CD4-positive, alpha-beta memory T cell (primary cell): ENCODE measurements at places on chromosomes 1 and 21.

DNA sequence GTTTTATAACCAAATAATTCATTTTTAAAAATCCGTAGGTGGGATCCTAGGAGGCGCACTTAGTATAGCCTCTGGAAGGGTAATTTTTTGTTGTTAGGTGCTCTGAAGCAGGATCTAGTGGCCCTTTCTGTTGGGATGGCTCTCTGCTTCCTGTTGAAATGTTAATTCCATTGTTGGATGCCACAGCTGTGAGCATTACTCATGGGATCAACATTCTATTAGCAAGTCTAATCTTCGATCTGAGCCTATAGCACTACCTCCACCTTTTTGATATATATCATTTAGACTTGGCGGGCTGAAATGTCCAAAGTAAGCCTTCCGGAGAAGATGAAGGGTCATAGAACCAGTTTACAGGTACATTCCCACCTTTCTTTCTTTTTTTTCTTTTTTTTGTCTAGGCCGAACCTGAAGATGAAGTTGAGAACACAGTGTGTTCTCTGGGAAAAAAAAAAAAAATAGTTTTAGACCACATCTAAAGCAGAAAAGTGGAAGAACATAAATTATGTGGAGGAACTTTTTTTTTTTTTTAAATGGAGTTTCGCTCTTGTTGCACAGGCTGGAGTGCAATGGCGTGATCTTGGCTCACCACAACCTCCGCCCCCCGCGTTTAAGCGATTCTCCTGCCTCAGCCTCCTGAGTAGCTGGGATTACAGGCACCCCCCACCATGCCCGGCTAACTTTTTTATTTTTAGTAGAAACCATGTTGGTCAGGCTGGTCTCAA is 1.4 kb downstream of the CXADR start:
- no peak for DNase-seq

DNA sequence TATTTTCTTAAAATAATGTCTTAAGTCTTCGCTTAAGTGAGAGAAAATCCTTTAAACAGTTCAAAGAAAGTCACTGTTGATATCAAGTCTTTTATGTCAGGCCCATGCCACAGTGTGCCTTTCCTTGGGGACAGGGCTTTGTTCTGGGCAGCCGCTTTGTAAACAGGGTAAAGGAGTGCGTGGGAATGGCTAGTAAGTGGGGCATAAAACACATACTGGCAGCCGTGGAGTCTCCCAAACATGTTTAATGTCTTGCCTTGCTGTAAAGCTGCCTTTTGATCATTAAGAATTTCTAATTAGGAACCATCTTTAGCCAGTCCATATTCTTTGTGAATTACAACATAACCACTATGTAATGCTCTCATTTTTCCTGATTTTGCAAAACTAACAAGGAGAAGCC is 99.7 kb downstream of the PHTF1 start:
- no peak for DNase-seq

- DNase-seq = no peak
Measured at GRCh38 chr1:231642618-231643017, 16.0 kb downstream of the DISC1 start.

DNA sequence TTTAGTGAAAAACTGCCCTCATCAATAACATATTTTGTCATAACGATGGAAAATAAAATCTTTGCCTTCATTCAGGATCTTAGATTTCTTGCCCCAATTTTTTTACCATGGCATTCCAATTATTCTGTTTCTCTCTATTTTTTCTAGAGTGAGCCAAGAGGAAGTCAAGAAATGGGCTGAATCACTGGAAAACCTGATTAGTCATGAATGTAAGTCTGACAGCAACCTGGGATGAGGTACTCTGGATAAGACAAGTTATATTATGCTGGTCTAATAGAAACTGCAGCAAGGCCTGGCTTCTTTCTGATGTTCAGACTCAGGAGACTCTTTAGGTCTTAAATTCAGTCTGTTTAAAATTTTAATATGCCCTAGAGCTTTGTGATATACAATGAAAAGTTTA is 3.5 kb downstream of the RGS4 start:
- DNase-seq = no peak

DNA sequence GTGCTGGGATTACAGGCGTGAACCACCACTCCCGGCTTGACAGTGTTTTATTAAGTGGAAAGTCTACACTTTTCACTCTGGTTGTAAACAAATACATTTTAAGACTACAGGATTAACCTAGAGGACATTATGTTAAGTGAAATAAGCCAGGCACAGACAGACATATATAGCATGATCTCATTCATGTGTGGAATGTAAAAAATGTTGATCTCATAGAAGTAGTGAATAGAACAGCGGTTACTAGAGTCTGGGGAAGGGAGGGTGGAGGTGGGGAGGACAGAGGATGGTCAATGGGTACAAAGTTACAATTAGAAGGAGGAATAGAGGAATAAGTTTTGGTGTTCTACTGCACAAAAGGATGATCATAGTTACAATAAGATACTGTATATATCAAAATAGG is 16.9 kb downstream of the CTH start:
- no peak for DNase-seq

GRCh38 chr1:232014941-232015340 is 388.4 kb downstream of the DISC1 start:
- no peak for DNase-seq

- DNase-seq = no peak
Measured at GRCh38 chr1:46396441-46397398, 2.6 kb downstream of the FAAH start.
